ENCODE measurements at places on chromosomes 7 and 10.

GRCh38 chr7:22051886-22052673 is 106.4 kb upstream of the CDCA7L start:
- no peak for DNase-seq

GRCh38 chr7:94417306-94417705 is 22.6 kb downstream of the COL1A2 start:
- no peak for DNase-seq

GRCh38 chr7:36086571-36086970 is 66.5 kb upstream of the EEPD1 start:
- no peak for DNase-seq

- no peak for DNase-seq
Observed at GRCh38 chr7:27237735-27238334, 4.8 kb upstream of the EVX1 start.

- DNase-seq: no peak
Observed at GRCh38 chr10:88865281-88865876, 13.7 kb upstream of the ANKRD22 start.

- no peak for DNase-seq
Observed at GRCh38 chr10:119209736-119210355, 2.5 kb downstream of the GRK5 start.

- no peak for DNase-seq
Observed at GRCh38 chr7:17371671-17372524, 73.4 kb downstream of the AHR start.

DNA sequence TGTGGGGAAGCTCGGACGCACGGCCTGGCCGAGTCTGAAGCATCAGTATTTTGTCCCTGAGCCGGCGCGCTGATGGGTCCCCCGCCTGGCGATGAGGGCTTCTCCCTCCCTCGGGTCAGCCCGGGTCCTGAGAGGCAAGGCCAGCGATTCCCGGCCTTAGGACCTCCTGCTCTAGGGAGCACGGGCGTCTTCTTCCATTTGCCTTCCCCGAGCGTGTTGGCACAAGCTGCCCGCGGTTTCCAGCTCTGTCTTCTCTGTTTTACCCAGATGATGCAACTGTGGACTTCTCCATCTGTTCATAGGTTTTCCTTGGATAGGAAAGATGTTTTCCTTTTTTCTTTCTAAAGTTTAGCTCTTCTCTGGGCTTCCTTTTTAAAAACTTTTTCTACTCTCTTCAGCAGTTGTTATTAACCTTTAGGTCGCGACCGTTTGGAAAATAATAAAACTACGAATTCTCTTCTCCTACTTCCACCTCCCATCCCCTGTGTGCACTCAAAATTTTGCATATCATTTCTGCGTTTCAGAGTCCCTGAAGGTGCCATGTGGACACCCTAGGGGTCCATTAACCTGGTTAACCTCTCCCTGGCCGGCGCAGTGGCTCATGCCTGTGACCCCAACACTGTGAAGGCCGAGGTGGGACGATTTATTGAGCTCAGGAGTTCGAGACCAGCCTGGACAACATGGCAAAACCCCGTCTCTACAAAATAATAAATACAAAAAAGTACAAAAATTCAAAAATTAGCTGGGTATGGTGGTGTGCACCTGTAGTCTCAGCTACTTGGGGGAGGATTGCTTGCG is 1.4 kb upstream of the SLC25A28 start:
- no peak for DNase-seq

GRCh38 chr10:88122145-88122544 is 258.7 kb downstream of the PTEN start:
- DNase-seq: no peak

DNA sequence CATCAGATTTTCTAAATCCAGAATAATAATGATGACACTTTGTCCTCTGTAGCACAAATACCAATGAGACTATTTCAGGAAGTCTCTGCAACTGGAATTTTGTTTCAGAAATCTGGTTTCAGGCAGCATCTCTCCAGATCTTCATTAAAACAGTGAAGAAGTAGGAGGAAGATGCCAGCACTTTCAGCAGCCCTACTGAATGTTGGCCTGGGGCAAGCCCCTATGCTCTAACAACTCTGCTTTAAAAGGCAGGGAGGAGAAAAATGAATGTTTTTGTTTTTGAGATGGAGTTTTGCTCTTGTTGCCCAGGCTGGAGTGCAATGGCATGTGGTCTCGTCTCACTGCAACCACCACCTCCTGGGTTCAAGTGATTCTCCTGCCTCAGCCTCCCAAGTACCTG is 7.2 kb upstream of the CAV1 start:
- no peak for DNase-seq

All from left lobe of liver (tissue), 2 donors.